Pulmonary artery endothelial cell (primary cell): ENCODE measurements at places on chromosomes 11 and 22. TPM values are rescaled to one million over a fixed set of nuclear protein-coding genes. Genes with fewer than 3 reads are reported as not detected.

The OR4P4 gene
- total RNA-seq = not detected in 2 replicates

The ARHGAP20 gene
- 1.8 and 2.6 TPM in 2 replicates for total RNA-seq

The KRTAP5-7 gene
- total RNA-seq = not detected in 2 replicates

The PNPLA5 gene
- total RNA-seq = not detected in 2 replicates

The ABCC8 gene
- not detected in 2 replicates for total RNA-seq

The MPEG1 gene
- total RNA-seq = not detected in 2 replicates

The FGF4 gene
- total RNA-seq = not detected in 2 replicates

The RASSF10 gene
- total RNA-seq = 0.26 TPM in 1 of 2 replicates, not detected in the other

The BCO2 gene
- 0.33 and 1.8 TPM in 2 replicates for total RNA-seq

The PATE3 gene
- not detected in 2 replicates for total RNA-seq

The B4GALNT4 gene
- 1.5 TPM in 2 replicates for total RNA-seq

The METTL15 gene
- total RNA-seq = 11.2 and 18.0 TPM in 2 replicates

The PAMR1 gene
- 0.33 TPM in 1 of 2 replicates, not detected in the other for total RNA-seq

The MUC5AC gene
- total RNA-seq = not detected in 2 replicates

The MRGPRX3 gene
- not detected in 2 replicates for total RNA-seq

The TYR gene
- total RNA-seq = not detected in 2 replicates

The TRIM48 gene
- total RNA-seq = not detected in 2 replicates
